ENCODE measurements at places on chromosomes 12 and 14.

GRCh38 chr12:119020406-119021360 is 39.3 kb downstream of the SRRM4 start:
- peak; percentile 50 for DNase-seq

GRCh38 chr14:66459603-66460002 is 26.6 kb upstream of the CCDC196 start:
- DNase-seq, result no peak

- peak; percentile 71 for DNase-seq
These were observed 21.7 kb downstream of the TMBIM6 start for GRCh38 chr12:49763006-49763591.

GRCh38 chr14:30541318-30541717 is 17.6 kb upstream of the G2E3 start:
- no peak for DNase-seq

GRCh38 chr12:25254271-25254880 is 3.6 kb upstream of the KRAS start:
- no peak for DNase-seq

DNA sequence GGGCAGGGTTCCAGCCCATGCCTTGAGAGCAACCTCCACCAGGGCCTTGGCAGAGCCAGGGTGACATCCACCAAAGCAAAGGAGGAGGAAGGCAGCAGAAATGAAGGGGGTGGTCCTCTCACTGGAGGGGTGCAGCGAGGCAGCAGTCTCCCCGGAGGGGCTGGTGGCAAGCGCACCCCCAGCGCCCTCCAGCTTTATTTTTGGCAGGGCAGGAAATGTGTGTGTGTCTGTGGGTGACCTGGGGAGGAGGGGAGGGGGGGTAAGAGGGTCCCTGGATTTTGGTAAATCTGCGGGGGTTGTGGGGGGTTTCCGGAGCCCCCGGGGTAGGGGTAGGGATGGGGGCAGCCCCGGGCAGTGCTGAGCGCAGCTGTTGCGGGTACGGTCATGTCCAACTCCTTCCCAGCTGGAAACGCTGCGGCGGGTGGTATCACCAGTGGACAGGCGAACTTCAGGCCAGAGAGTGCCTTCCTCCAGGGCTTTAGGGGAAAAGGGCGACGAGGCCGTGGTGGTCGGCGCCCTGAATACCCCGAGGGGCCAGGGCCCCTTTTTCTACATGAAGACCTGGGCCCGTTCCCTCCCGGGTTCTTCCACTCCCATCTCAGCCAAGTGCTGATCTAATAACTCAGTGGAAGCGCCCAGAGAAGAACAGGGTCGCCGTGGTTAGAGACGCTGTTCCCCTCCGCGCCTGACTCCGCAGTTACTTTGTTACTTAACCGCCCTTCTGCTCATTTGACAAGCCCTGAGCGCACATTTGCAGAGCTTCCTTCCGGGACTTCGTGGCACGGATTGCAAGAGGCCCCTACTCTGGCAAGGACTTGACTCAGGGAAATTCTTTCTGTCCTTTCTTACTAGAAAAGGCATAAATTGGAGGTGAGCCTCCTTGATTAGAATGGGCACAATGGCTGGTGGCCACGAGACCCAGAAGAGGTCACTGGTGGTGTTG is 55.2 kb downstream of the FOS start:
- peak; percentile 26 for DNase-seq

GRCh38 chr12:29728030-29728429 is 55.7 kb downstream of the TMTC1 start:
- no peak for DNase-seq

- DNase-seq, result no peak
These were observed 311.8 kb upstream of the RGS6 start for GRCh38 chr14:71620401-71620800.

- no peak for DNase-seq
These were observed 15.2 kb downstream of the NACA start for GRCh38 chr12:56709759-56710376.

GRCh38 chr12:7017870-7018349 is 366 bp downstream of the LPCAT3 start:
- peak; percentile 52 for DNase-seq

DNA sequence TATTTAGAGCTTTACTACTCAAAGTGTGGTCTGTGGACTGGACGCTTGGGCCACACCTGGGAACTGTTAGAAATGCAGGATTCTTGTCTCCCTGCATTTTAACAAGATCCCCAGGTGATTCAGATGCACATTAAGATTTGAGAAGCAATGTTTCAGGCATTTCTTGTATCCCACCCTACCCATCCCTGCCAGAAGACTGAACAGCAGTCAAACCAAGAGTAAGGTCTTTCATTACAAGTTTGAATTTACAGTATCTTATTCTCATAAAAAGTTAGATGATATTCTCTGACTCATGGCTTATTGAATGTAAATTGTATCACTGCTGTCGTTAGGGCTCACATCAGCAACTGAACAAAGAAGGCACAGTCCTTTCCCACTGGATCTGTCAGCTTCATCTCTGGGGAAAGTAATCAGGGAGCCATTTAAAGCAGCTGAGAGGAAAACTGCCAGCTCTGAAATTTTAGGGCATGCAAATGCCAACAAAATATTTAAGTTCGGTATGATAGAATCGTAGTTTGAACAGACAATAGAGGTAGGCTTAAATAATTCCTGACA is 141.1 kb downstream of the AKAP6 start:
- DNase-seq, result no peak

- DNase-seq, result no peak
These were observed 84.1 kb upstream of the KIF21A start for GRCh38 chr12:39526974-39527373.

- DNase-seq, result no peak
These were observed 95.9 kb upstream of the CDKN3 start for GRCh38 chr14:54300881-54301280.

GRCh38 chr14:89598548-89599186 is 181.6 kb upstream of the FOXN3 start:
- peak; percentile 44 for DNase-seq

DNA sequence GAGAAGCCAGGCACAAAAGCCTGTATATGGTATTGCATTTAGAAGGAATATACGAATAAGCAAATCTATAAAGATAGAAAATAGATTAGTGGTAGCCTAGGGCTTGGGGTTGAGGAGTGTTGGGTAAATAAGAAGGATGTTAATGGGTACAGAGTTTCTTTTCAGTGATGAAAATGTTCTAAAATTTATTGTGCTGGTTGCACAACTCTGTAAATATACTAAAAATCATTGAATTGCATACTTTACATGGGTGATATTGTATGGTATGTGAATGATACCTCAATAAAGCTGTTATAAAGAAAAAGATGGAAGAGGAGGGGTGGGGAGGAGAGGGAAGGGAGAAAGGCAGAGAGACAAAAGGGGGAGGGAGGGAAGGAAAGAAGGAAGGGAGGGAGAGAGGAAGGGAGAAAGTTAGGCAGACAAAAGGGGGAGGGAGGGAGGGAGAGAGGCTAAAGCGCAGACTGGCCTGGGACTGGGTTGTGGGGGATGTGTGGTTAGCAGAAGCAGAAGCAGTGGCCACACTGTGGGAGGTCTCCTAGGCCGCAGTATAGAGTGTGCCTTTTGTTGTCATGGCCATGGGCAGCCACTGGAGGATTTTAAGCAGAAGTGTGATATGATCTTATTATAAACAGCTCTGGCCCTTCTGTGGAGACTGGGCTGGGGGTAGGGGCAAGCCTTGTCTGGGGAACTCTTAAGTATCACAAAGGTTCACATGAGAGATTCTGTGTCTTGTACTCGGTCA is 73.6 kb upstream of the ELK3 start:
- DNase-seq, result peak; percentile 51

All from hematopoietic multipotent progenitor cell treated with erythropoietin and hydrocortisone succinate and interleukin-3 and kit ligand, for 8 days (in vitro differentiated cells).